Posterior vena cava (tissue), 2 donors: ENCODE measurements at places on chromosomes 12 and 14.
A peak's percentile ranks its signal among the peaks of the same experiment; 100 is the strongest.

DNA sequence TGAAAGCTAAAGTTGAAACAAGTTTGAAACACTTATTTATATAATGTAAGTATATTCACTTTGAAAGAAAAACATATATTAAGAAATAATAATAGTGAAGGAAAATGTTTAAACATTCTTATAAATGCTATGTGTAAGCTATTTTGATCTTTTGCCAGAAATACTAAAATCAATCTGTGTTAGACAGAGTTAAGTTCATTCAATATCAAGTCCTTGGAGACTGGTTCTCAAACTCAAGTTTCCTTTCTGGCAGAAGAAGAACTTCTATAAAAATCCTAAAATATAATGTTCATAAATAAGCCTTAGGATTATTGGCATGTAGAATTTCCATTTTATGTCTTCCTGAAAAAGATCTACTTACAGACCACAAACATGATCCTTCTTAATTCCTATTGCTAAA, 45.3 kb downstream of the TAOK3 start:
- DNase-seq, result no peak

DNA sequence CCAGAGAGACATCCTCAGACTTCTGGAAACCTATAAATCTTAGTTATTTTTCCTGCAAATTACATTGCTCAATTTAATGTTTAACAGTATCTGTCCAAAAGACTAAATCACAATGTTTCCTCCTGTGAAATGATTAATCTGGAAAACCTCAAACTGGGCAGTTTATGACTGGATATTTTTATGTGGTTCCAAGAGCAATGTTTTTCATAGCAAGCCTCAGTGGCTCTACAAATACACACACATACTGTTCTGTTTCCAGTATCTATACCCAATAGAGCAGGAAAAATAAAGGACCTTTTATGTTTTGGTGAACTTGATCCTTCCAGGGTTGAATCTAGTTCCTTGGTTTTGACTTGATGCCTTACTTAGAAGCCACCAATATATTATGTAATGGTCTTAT, 9.2 kb downstream of the NID2 start:
- no peak for DNase-seq

- no peak for DNase-seq
Observed at GRCh38 chr14:24861083-24861630, 188.8 kb downstream of the STXBP6 start.

DNA sequence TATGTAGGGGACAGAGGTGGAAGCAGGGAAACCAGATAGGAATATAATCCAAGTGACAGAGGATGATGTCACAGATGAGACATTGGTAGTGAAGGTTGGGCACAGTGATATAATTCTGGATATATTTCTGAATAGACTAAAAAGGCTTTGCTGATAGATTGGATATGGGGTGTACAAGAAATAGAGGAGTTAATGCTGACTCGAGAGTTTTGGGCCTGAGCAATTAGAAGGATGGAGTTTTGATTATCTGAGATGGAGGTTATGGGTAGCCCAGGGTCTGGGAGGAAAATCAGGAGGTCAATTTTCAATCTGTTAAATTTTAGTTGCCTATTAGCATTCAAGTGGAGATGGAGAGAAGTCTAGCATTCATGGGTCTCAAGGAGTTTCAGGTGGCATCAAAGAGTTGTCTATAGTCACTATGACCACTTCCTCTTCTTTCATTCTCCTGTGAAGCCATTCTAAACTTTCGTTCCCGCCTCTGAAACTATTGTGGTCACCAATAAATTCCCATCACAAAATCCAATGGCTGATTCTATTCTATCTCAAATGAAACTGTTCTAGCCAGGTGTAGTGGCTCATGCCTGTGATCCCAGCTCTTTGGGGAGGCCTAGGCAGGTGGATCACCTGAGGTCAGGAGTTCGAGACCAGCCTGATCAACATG, 10.6 kb upstream of the ANO6 start:
- DNase-seq, result no peak

- peak; percentile 87 for DNase-seq
Observed at GRCh38 chr14:20624495-20625070, 16.9 kb downstream of the OR6S1 start.

- no peak for DNase-seq
Observed at GRCh38 chr12:38159092-38159551, 157.5 kb upstream of the ALG10B start.

GRCh38 chr12:119696943-119697342, 29.0 kb downstream of the PRKAB1 start:
- no peak for DNase-seq

- DNase-seq, result no peak
Observed at GRCh38 chr14:70357985-70358384, 1.5 kb downstream of the COX16 start.

DNA sequence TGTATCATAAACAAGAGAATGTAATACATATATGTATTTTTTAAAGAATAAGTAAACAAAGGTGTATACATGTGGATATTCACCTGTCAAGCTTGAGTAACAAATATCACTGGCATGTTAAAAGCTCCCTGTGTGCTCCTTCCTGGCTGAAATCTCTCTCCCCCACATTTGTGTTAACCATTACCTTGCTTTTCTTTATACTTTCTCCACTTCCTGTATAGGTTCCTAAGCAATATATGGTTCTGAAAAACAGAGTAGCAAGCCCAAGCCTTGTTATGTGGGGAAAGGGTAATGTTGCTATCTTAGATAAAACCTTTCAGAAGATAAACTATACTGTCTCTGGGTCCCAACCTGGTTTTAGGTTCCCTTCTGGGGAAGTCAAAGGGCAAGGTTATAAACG, 32.3 kb upstream of the TBC1D30 start:
- DNase-seq, result no peak

GRCh38 chr14:73762375-73762822, 48.2 kb upstream of the PNMA1 start:
- DNase-seq, result no peak

DNA sequence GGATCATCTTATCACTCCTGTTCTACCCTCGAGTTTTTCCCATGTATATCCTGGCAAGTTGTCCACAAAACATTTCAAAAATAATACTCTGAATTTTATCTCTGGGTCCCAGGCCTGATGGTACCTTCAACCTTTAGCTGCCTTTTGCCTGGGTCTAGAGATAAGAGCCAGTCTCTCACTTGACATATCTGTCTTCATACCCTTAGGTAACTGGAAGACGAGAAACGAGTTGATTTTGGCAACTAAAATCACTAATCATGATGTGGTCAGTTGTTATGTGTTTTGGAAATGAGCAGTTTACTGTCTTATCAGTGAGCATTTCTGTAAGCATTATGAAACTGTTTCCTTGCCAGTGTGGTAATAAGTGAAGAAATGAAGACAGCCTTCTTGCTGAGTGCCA, 6.3 kb downstream of the RNF10 start:
- DNase-seq, result no peak
